HCEC 1CT (cell line): ENCODE measurements at places on chromosomes 3 and 15.
A peak's percentile ranks its signal among the peaks of the same experiment; 100 is the strongest.

DNA sequence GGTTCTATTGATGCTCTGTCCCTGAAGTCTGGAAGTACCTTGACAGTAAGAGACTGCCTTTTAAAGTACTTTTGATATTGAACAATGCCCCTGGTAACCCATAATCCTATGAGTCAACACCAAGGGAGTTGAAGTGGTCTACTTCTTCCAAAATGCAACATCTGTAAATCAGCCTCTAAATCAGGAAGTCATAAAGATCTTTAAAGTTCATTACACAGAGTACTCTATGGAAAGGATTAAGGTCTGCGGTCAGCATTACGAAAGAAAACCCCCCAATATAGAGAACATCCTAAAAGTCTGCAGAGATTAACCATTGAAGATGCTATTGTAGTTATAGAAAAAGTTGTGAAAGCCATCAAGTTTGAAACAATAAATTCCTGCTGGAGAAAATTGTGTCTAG is 52.7 kb upstream of the CMC1 start:
- peak; percentile 13 for DNase-seq

- DNase-seq = no peak
These were observed 21.0 kb upstream of the CGNL1 start for GRCh38 chr15:57355259-57355658.

DNA sequence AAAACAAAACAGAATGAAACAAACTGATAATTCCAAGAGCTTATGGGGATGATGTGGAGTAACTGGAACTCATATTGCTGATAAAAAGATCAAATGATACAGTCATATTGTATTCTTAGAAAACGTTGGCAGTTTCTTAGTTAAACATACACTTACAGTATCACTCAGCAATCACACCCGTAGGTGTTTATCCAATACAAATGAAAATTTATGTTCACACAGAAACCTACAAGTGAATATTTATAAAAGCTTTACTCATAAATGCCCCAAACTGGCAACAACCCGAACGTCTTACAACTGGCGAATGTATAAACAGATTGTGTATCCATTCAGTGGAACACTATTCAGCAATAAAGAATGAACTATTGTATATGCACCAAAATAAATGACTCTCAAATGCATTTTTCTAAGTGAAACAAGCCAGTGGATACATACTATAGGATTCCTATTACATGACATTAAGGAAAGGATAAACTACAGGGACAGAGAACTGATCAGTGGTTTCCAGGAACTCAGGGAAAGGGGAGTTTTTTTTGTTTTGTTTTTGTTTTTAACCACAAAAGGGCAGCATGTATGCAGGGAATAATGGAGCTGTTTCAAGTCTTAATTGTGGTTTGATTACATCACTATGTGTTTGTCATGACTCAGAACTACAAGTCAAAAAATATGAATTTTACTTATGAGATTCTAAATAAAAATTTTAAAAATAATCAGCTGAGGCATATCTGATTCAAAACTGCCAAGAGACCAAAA is 71.8 kb upstream of the NDUFB4 start:
- peak; percentile 89 for DNase-seq

DNA sequence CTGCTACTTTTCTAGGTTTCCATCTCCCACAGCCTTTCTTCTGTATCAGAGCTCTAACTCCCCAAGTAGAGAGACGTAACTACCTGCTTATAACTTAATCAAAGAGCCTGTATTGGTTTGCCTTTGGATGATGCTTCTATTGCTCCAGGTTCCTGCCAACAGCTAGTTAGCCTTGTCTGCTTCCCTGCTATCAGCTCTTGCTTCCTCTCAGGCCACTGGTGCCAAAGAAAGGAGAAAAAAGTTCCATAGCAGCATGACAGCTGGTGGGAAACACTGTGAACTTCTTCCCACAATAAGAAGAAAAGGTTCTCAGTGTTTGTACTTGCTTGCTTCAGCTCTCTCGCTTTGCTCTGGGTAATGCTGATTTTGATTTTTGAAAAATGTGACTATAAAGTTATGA is 206.6 kb downstream of the GBE1 start:
- DNase-seq = no peak

GRCh38 chr3:32410367-32411246 is 19.0 kb downstream of the CMTM7 start:
- no peak for DNase-seq
